ENCODE measurements at places on chromosomes 13 and 19.

- no peak for DNase-seq
These were observed 748.2 kb upstream of the SLITRK1 start for GRCh38 chr13:84630476-84630875.

DNA sequence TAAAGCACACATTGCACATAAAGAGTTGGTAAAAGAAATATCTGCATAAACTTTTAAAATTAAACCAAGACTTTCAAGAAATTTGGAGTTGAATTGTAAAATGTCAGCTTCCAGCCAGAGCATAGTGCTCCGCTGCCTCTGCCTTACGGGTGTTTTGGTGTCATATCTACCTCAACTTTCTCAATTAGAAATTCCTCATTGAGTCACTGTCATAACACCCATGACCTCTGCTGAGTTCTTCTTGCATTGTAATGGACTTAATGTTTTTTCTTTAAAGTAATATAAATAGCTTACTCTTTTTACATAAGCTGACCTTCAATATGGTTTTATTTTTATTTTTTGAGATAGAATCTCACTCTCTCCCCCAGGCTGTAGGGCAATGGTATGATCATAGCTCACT lies 551.0 kb upstream of the NBEA start:
- no peak for DNase-seq

- no peak for DNase-seq
These were observed 223.1 kb downstream of the MZT1 start for GRCh38 chr13:72504131-72504841.

DNA sequence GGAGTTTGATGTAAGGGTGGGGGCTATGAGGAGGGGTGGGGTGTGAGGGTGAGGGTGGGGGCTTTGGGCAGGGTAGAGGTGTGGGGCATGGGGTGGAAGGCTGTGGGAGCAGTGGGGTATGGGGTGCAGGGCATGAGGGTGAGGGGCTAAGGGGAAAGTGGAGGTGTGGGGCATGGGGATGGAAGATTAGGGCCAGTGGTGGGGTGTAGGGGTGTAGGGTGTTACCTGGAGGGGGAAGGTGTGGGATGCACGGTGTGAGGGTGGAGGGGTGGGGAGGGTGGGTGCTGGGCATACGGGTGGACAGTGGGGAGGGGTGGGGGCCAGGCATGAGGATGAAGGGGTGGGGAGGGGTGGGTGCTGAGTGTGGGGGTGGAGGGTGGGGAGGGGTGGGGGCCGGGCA lies 22.9 kb upstream of the RASA3 start:
- no peak for DNase-seq

GRCh38 chr19:46524308-46524707 lies 28.6 kb upstream of the PNMA8B start:
- no peak for DNase-seq

DNA sequence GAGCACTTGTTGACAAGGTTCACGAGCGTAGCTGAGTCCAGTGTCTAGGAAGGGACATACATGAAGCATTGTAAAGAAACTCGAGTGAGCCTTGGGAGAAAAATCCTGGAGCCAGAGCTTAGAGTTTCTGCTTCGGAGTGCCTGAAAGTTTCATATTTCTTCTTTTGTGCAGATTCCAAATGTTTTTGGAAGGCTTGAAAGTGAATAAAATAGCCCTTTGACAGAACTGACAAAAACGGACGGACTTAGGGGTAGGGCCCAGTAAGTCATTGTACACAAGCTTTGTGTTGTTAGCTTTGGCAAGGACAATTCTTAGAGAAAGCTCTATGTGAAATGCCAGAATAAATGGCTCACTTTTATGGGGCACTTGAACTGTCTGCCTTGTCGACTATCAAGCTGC lies 2.8 kb downstream of the RNF113B start:
- no peak for DNase-seq
